Sigmoid colon (tissue), 7 donors: ENCODE measurements at places on chromosomes 7 and 10.

DNA sequence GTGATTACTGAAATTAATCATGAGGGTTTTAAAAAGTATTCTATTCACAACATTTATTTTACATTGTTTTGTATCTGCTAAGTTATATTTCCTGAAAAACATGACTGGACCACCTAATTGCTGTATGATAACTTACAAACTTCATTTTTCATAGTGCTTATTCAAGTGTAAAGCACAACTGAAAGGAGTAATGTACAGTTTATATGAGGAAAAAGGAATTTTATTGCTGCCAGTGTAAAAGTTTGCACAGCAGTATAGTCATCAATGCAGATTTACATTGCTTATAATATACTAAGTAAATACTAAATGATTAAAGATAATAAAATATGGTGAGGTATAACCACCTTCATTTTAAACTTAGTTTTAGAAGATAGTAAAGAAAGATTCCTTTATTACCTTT lies 4.0 kb downstream of the PTEN start:
- no peak for DNase-seq

DNA sequence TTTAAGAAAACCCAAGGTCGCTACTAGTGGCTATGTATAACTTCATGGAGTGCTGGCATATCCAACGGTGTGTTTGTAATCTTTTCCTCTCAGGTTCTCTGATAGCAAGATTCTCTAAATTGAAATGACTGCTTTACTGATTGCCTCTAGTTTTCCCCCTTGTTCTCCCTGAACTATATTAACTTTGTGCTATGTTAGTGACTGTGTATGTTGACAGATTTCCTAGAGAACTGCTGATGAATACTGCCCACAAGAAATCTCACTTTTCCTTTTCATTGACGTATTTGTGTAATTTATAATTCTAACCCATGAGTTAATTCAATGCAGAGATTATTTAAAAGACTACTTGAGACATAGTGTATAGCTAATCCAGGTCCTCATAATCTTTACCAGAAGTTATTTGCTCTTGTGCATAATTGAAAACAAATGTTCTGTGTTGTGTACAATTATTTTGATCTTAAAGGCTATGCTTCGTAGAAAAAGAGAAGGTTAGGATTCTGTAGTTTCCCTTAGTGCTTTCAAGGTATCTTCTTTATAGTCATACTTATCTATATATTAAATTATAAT lies 70.6 kb upstream of the GLCCI1 start:
- no peak for DNase-seq

DNA sequence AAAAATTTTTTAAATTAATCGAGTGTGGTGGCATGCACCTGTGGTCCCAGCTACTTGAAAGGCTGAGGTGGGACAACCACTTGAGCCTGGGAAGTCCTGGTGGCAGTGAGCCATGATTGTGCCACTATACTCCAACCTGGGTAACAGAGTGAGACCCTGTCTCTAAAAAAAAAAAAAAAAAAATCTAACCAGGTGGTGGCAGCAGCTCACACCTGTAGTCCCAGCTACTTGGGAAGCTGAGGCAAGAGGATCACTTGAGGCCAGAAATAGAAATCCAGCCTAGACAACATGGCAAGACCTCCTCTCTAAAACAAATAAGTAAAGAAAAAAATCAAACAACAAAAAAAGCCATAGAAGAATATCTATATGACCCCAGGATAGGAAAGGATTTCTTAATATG lies 3.6 kb upstream of the MYOF start:
- no peak for DNase-seq

DNA sequence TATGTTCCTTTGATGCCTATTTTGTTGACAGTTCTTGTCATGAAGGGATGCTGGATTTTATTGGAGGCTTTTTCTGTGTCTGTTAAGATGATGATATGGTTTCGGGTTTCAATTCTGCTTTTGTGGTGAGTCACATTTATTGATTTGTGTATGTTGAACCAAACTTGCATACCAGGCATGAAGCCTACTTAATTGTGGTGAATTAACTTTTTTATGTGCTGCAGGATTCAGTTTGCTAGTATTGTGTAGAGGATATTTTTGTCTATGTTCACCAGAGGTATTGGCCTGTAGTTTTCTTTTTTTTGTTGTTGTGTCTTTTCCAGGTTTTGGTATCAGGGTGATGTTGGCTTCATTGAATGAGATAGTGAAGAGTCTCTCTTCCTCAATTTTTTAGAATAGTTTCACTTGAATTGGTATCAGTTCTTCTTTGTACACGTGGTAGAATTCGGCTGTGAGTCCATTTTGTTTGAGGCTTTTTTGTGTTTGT lies 345.9 kb downstream of the KIF20B start:
- no peak for DNase-seq

DNA sequence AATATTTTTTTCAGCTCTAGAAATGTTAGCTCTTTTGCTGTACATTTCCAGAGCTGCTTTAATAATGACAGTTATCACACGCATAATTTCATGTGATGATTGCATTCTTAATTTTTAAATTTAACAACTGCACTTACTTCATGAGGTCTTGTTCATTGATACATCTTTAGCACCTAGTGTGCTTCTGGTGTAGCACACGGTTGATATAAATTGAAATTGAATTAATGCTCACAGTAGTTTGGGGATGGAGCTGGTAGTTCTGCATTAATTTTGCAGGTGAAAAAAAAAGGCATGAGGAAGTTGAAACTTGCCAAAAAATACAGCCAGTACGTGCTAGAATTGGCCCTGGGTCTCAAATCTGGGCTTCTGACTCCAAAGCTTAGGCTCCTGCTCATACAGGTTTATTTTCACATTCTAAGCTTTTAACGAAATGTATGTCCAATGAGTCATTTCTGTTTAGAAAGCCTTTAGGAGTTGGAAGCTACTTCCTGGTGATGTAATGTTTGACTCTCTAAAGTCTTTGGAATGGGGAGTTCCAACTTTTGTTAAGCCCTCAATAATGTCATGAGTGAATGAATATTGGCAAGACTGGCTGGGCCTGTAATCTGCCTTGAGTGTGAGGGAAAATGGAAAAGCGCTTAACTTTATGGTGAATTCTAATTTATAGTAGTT lies 62.5 kb downstream of the DAGLB start:
- no peak for DNase-seq

GRCh38 chr10:42734536-42734935 lies 48.1 kb upstream of the BMS1 start:
- no peak for DNase-seq
